Gastrocnemius medialis (tissue), 4 donors: ENCODE measurements at places on chromosomes 5 and 9. TPM values are rescaled to one million over a fixed set of nuclear protein-coding genes. Genes with fewer than 3 reads are reported as not detected.

The SHROOM1 gene
- total RNA-seq = 6.0 TPM

GRCh38 chr9:136676297-136676794 is 10.9 kb downstream of the AGPAT2 start:
- no peaks in the 10 kb centered on the region for H3K27me3 ChIP-seq
- no peak overlapping the region for H3K4me3 ChIP-seq
- no peaks in the 10 kb centered on the region for H3K36me3 ChIP-seq
- H3K4me1 ChIP-seq = peaks cover 25% of the 10 kb centered on the region

GRCh38 chr5:171480239-171480638 is 60.8 kb downstream of the FGF18 start:
- H3K4me1 ChIP-seq = no peaks in the 10 kb centered on the region
- H3K4me3 ChIP-seq = no peak overlapping the region
- H3K27me3 ChIP-seq = no peaks in the 10 kb centered on the region
- no peak for DNase-seq
- no peak overlapping the region for H3K27ac ChIP-seq

DNA sequence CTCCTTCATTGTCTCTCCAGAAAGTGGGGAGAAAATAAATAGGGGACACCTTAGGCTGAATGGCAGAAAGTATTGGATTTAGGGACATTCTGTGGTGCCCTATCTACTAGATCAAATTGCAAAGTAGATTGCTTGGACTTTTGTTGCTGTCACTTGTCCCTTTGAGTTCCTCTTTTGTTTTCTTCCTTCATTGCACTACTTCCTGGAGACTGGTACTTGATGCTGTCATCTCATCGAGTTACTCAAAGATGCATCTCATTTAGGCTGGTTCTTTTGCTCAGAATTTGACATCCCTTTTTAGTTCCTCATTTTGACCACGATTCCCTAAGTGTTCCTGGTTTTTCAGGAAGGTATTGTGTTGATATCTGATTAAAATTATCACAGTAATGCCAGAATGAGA is 137.6 kb downstream of the ADGRV1 start:
- no peaks in the 10 kb centered on the region for H3K36me3 ChIP-seq
- DNase-seq = no peak
- H3K4me1 ChIP-seq = no peaks in the 10 kb centered on the region
- H3K27me3 ChIP-seq = no peaks in the 10 kb centered on the region
- H3K4me3 ChIP-seq = no peak overlapping the region

- no peaks in the 10 kb centered on the region for H3K36me3 ChIP-seq
- no peak overlapping the region for H3K4me3 ChIP-seq
- DNase-seq = no peak
- H3K27ac ChIP-seq = no peak overlapping the region
- H3K27me3 ChIP-seq = no peaks in the 10 kb centered on the region
Measured at GRCh38 chr9:114172981-114173833, 17.9 kb downstream of the COL27A1 start.
